NCI-H187 treated with DMSO at 0.1 percent for 48 hours (cell line): ENCODE measurements at places on chromosomes 5 and 9.

DNA sequence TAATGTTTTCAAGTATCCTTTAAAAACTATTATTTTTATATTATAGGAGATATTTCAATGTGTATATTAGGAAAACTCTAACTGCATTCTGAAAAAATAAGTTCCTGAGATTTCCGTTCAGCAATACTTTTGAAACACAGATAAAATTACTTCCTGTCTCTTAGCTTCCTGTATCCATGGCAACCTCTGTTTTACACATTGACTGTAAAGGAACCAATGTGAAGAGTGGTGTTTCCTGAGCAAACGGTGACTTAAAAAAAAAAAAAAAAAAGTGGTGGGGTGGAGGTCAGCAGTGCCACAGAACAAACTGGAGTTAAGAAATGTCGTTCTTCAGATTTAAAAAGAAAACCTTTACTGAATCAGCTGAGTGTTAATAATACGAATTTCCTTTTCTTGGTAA lies at the start of gene LRRC70:
TSS of gene LRRC70 (plus strand) at position 280 of the 400 bp plus-strand sequence. CDS start 620 bp downstream, outside the sequence.
- DNase-seq, result no peak

GRCh38 chr5:9188131-9188530 lies 357.7 kb downstream of the SEMA5A start:
- no peak for DNase-seq

DNA sequence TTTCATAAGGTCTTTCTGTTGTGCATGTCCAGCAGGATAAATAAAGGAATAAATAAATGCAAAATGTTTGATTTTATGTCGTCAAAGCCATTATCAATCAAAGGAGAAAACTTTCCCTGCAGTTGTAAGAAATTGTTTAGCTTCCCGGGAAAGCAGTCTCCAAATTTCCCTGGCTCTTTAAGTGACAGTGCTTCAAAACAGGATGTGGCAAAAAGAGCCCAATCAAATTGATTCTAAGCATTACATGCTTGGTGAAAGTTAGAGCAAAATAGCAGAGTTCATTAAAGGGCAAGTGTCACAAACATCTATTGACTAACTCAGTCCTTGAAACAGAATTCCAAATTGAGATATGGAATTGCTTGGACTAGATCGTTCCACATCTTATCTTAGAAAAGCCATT lies 704.1 kb downstream of the PRELID2 start:
- DNase-seq, result no peak

DNA sequence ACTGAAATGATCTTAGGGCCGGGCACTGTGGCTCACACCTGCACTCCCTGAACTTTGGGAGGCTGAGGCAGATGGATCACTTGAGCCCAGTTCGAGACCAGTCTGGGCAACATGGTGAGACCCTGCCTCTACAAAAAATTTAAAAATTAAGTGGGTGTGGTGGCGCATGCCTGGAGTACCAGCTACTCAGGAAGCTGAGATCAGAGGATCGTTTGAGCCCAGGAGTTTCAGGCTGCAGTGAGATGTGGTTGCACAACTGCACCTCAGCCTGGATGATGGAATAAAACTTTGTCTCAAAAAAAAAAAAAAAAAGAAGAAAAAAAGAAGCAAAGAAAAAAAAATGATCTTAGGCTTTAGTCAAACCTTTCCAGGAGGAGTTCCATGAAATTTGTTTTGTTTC lies 41.8 kb downstream of the MEF2C start:
- no peak for DNase-seq

DNA sequence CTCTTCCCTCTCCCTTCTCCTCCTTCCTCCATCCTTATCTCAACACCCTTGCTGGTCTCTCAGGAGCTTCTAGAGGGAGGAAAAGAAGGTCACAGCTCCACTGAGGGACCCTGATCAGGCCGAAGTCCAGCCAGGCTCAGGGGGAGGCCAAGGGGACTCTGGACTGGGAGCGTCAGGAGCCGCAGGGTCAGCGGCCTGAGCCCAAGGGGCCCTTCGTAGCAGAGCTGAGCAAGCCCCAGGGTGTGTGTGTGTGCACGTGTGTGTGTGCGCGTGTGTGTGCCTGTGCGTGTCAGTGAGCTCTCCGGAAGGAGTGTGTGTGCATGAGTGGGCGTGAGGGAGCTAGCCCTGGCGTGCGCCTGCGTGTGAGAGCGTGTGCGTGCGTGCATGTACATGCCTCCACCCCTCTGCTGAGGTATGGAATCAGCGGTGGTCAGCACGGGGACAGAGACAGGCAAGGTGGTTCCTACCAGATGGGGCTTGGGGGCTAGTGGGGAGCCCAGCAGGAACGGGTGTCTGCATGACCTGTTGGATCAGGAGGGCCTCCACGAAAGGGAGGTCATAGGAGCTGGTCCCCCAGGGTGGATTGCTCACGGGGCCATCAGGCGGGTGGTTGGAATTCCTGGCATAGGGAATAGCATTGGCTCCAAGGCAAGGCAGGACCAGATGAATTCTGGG lies 10.0 kb upstream of the AGPAT2 start:
- DNase-seq, result no peak

DNA sequence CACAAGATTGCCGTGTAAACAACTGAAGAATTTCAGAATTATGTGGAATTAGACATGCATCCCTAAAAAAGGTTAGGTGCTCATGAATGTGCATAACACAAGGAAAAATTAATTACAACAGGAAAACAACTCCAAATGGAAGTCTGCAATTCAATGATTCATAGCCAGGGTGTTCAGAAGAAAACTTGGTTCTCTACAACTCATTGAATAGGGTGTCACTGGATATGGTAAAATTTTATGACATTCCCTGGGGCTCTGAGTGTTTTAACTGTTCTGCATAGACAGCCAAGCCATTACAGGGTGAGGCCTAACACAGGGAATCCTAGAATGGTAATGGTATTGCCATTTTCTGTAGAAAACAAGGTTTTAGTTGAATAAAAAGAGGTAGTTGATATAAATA lies 24.4 kb upstream of the ZSWIM6 start:
- DNase-seq, result no peak

DNA sequence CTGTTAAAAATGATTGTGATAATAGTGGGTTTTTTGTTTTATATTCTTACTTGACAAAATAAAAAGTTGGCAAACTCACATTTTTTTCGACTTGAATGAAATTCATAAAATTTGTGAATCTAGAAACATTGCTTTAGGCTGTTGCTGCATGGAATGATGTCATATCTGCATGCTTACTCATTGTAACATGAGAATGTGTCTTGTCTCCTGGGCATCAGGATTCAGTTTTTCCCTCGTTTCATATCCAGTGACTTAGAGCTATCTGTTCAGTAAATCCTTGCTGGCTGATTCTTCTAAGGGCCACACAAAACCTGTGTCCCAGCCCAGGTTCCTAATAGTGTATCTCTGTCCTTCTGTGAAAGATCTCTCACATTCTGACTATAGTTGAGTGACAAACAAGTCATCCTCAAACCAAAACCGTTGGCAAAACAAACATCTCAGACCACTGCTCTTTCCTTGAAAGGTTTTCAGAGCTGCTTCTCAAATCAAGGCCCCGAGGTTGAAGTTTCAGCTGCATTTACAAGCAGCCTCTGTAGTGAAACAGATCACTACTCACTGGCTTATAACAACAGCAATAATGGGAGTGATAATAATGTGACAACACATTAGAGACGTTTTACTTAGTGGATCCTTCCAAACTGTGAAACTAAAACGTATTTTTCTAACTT lies 95.0 kb downstream of the NPR3 start:
- no peak for DNase-seq

- no peak for DNase-seq
Observed at GRCh38 chr5:38528162-38528703, 28.2 kb downstream of the LIFR start.

- no peak for DNase-seq
Observed at GRCh38 chr5:142900927-142901326, 130.8 kb downstream of the ARHGAP26 start.

DNA sequence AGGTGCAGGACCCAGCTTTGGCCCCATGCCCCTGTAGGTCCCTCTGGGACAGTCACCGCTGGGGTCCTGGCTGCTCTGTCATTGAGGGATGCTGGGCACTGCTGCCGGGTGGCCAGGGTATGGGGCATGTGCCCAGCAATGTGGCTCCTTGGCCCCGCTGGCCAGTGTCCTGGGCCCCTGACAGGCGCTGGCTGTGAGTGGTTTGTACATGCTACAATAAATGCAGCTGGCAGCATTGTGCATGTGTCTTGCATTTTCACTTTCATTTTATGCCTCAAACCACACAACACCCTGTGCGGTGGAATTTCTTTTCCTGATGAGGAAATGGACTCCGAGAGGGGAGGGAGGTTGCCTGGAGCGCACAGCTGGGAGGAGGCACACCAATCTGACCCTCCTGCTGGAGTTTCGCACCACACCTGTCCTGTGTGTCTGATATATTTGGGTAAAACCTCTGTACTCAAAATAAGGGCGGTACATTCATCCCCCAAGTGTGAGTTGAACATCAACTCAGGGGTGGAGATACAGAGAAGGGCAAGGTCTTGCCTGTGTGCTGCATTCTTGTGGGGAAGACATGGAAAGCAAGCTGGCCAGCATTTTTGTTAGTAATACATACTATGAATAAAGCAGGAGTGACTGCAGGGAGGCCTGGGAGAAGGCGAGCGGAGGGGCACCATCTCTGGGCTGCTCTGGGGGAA lies 11.7 kb downstream of the TSPAN17 start:
- DNase-seq, result no peak

DNA sequence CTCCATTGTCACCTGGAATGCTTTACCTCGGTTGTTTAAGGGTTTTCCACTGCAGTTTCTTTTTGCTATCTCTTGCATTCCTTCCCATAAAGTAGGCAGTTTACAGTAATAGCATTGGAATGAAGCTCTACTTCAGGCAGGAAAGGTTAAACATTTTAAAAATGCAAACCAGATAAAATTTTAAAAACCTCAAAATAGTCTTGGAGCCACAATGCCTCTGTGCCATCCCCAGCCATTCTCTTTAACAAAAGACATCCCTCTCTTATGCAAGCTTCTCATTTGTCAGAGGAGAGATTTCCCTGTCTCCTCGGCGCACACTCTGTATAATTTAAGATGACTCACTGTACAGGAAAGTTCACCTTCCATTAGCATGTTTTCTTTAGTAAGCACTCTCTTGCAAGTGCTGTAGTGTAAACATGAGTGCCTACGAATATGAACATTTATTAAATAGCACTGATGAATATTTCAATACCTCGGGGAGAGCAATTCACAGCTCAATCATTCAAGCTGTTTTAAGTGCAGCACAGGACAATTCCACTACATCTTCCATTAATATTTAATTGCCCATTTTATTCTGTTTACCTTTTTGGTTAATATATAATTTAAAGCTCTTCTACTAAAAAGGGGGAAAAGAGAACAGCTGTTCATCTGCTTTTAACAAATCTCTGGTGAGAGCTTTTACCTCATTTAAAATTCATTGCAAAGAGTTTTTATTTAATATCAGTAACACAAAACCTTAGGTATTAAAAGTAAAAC lies 343.6 kb downstream of the SPATA31D1 start:
- no peak for DNase-seq

GRCh38 chr9:133523106-133523505 lies 1.7 kb downstream of the MYMK start:
- no peak for DNase-seq

DNA sequence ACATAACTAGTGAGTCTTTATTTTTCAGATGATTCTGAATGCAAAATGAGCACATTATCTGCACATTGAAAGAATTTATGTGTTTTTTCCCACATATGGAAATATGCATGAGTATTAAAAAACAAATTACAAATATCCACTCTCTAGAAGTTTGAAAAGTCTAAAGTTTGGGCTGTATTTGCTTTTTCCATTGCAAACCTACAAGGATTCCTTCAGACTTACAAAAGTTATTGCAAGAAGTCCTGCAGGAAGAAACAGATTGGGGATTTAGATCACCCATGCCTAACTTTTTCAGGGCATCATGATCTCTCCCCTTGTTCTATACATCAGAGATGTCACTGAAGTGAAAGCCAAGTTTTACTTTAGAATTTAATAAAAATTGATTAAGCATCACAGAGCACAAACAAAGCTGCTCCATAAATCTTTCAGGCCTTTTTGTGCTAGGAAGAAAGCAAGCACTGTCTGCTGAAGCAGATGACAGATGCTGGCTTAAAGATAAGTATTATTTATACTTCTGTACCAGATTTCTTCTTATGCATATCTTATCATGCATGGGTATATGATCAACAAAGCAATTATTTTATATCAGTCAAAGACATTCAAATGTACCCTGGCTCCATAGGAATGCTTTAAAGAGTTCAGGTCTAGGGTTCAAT lies 71.7 kb downstream of the NFIB start:
- DNase-seq, result no peak

GRCh38 chr9:4530375-4530774 lies 40.1 kb downstream of the SLC1A1 start:
- no peak for DNase-seq

DNA sequence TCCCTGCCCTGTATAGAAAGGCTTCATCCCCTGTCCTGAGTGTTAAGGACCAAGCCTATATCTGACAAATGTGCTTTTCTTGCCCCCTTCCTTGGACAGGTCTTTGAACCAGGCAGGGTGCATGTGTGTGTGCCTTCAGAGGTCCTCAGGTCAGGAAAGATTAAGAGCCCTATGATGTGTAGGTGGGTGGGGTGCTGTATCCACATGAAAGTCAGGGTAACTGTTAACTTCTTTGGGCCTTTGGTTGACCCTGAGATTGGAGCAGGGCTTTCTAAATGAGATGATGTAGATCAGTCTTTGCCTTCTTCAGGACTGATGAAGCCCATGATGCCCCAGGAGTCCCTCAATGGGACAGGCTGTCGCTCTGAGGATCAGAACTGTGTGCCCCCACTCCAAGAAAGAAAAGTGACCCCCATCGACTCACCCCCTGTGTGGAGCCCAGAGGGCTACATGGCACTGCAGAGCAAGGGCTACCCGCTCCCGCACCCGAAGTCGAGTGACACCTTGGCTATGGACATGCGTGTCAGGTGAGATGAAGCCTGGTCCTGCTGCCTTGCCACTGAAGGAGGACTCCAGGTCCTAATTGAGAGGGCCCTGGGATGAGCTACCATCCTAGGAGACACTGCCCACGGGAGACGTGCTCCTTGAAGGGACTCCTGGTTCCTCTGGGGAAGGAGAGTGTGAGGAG lies 29.4 kb upstream of the POMT1 start:
- DNase-seq, result no peak

GRCh38 chr5:123976379-123977033 lies 464.5 kb downstream of the CSNK1G3 start:
- DNase-seq, result no peak

DNA sequence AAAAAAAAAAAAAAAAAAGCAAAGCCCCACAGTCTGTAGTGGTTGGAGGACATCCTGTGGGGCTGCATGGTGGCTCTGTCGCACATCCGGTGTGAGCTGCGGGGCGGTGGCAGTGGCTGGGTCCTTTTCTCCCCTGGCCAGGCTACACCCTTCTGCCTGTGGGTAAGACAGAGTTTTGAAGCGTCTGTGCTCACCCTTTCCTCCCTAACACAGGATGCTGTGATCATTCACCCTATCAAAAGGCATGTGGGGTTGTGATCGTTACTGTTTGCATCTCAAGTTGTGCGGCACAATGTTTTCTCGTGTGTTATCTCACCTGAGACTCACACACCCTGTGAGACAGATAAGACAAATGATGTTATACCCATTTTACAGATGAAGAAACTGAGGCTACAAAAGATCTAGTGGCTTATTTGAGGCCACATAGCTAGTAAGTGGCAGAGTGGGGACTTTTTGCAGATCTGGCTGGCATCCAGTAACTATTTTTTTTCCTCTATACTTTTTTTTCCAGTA lies 17.5 kb downstream of the IRF1 start:
- no peak for DNase-seq

GRCh38 chr9:130139251-130139650 lies 33.0 kb upstream of the NCS1 start:
- peak; percentile 84 for DNase-seq

- peak; percentile 16 for DNase-seq
Observed at GRCh38 chr9:82797534-82797933, 265.4 kb downstream of the RASEF start.
